ENCODE measurements at places on chromosomes 1 and 21.

DNA sequence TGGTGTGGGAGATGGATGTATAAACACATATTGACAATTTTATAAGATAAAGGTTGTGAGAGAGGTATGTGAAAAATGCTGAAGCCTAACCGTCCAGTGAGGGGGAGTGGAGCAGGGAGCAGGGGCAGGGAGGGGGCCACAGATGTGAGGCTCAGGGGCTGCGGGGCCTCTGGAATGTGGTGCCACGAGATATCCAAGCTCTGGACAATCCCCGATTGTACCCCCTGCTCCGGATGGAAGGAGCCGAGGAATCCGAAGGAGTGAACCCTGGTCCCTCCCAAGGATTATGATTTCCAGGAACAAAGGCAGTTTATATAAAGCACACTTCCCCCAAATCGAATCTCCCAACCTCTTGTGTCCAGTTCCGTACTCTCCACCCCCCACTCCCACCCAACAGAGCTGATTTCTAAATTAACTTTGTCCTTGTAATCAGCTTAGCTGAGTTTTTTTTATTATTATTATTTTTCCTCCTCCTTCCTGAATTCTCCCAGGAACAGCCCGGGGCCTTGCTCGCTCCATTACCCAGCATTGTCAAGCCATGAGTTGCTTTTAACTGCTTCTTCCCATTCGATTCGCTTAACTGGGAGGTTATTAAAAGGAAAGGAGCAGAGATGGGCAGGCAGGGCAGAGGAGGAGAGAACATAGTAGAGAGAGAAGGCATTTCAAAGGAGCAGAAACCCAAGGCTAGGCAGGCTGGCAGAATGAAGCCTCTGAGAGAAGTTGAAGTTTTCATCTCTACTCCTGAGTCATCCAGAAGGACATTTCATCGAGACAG lies 9.4 kb downstream of the KIRREL1 start:
- no peak for DNase-seq

DNA sequence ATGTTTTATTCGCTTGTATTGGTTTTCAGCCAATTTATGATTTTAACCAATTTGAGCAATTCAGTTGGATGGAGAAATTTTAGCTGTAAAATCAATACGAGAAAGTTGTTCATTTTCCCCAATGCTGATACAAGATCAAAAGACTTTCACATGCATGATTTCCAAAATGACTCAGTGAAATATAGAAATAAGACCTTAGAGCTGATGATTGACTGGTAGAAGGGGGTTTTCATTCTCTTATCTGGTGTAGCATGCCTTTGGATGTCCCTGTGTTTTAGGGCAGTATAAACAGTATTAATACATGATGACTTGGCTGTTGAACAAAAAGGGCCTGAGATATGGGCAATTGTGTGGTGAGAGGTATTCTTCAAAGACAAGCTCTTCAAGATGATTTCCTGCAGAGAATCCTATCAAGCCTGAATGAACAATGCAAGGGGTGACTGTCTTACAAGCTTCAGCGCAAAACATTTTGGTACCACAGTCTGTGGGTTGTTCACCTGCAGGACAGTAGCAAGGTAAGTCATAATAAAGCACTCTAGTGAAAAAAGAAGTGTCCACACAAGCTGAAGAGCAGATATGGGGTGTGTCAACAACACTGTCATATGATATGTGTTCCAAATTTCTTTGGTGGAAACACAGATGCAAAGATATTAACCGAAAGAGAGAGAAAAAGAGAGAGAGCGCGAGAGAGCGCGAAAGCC lies 156.2 kb downstream of the TNFSF18 start:
- no peak for DNase-seq

GRCh38 chr1:209628618-209629299 lies 23.5 kb downstream of the LAMB3 start:
- no peak for DNase-seq

DNA sequence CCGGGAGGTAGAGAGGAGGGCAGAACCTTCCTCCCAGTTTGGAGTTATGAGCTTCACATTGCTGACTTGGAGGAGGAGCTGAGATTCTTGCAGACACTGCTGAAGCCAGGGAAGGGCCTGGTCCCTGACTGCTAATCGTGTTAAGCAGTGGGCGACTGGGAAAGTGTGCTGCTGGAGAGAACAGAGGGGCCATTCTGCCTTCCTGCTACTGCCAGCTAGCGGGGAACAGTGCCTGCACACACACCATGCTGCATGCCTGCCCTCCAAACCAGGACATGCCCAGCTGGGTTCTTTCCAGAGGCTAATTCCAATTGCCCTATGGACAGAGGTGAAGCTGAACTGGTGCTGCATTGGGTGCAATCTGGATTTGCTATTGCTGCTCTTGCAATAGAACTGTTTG lies 281.4 kb downstream of the AJAP1 start:
- no peak for DNase-seq

GRCh38 chr1:67348586-67349252 lies 41.0 kb downstream of the IL12RB2 start:
- DNase-seq = no peak

- no peak for DNase-seq
These were observed 28.8 kb upstream of the RGS16 start for GRCh38 chr1:182633031-182633430.

- no peak for DNase-seq
These were observed 467.2 kb downstream of the TTLL7 start for GRCh38 chr1:83531521-83532309.
